Stimulated activated CD8-positive, alpha-beta memory T cell treated with anti-CD3 and anti-CD28 coated beads, Interleukin-4, amount 100 ng/mL, for 4 hours (primary cell): ENCODE measurements at places on chromosomes 4 and X.

GRCh38 chrX:129493643-129494042 is 29.6 kb downstream of the SMARCA1 start:
- no peak for DNase-seq

DNA sequence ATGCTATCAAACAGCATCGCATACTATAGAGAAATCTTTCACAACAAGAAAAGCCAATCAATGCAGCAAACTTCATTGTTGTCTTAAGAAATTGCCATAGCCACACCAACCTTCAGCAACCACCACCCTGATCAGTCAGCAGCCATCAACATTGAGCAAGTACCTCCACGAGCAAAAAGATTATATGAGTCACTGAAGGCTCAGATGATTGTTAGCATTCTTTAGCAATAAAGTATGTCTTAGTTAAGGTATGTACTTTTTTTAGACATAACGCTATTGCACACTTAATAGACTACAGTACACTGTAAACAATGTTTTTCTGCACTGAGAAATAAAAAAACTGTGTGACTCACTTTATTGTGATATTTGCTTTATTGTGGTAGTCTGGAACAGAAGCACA is 37.8 kb upstream of the FUNDC1 start:
- DNase-seq: no peak

- DNase-seq: no peak
Observed at GRCh38 chr4:154634058-154634457, 21.6 kb upstream of the FGG start.

GRCh38 chrX:26722666-26723428 is 506.9 kb downstream of the MAGEB5 start:
- DNase-seq: no peak

- no peak for DNase-seq
Observed at GRCh38 chr4:57068237-57068981, 41.8 kb downstream of the IGFBP7 start.

- no peak for DNase-seq
Observed at GRCh38 chr4:160510928-160511327, 1408.0 kb downstream of the RAPGEF2 start.

GRCh38 chrX:76279007-76279406 is 106.1 kb downstream of the PBDC1 start:
- DNase-seq: no peak

DNA sequence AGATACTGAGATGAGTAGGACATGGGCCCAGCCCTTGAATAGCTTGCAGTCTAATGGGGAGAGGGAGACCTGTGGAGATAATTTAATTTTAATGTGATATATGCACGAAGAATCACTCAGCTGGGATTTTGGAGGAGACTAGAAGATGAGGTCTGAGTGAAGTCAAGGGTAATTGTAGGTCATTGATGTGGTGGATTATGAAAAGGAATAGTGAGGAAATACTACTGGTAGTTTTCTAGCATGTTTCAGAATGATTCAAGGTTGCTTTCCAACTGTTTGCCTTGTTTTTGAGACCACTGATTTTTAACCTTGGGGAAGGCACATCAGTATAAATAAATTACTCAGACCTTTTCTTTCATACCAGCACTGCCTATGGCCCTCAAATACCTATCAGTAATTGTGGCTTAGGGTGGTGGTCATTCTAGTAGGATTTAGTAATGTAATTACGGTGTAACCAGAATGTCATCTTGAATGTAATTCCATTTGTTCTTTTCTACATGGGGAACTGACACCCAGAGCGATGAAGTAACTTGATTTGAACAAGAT is 25.6 kb downstream of the PTTG2 start:
- DNase-seq: no peak

DNA sequence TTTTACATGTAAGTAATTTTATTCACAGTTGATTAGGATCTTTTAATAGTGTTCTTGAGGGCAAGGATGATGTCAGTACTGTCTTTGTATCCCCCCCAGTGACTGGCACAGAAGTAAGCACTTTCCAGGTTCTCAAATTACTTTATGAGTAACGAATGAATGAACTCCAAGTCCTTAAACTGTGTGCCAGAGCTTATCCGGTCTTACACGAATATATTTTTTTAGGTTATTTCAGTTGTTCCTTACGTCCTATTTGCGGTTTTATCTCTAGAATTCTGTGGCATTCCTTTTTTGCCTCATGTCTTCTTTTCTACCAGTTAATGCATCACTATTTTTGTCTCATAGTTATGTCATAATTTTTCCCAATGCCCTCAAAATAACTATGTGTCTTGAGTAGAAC is 106.9 kb upstream of the MID1IP1 start:
- no peak for DNase-seq

DNA sequence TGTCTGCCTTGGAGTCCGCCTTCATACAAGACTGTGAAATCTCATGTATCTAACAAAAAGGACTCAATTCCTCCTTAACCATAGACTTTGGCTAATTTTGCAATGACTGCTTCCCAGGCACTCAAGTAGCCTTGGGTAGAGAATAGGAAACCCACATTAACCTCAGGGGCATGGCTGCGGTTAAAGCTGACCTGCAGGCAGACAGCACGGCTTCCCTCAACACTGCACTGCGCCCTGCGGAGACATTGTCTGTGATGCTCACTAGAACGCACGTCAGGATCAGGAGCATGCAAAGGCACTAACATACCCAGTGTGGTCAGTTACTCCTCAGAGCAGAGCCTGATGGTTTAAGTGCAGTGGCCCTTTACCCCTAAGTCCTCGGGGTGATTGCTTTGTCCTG is 10.3 kb upstream of the GPR143 start:
- DNase-seq: no peak

DNA sequence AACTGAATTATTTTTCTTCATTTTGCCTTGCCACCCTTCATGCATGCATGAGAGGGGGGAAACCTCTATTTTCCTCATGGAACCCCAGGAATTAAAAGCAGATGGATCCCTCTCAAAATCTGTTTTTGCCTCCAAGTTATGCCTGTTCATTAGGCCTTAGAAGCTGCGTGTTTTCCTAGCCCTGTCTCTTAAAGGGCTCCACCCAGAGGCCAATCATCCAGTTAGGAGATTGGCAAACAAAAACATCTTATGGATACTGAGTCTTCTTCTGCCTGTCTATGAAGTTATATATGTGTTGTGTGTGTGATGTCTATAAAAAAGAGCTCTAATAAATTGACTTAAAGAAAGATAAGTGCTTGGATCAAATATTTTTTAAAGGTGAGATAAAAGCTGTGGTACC is 142.9 kb downstream of the ANAPC10 start:
- no peak for DNase-seq

DNA sequence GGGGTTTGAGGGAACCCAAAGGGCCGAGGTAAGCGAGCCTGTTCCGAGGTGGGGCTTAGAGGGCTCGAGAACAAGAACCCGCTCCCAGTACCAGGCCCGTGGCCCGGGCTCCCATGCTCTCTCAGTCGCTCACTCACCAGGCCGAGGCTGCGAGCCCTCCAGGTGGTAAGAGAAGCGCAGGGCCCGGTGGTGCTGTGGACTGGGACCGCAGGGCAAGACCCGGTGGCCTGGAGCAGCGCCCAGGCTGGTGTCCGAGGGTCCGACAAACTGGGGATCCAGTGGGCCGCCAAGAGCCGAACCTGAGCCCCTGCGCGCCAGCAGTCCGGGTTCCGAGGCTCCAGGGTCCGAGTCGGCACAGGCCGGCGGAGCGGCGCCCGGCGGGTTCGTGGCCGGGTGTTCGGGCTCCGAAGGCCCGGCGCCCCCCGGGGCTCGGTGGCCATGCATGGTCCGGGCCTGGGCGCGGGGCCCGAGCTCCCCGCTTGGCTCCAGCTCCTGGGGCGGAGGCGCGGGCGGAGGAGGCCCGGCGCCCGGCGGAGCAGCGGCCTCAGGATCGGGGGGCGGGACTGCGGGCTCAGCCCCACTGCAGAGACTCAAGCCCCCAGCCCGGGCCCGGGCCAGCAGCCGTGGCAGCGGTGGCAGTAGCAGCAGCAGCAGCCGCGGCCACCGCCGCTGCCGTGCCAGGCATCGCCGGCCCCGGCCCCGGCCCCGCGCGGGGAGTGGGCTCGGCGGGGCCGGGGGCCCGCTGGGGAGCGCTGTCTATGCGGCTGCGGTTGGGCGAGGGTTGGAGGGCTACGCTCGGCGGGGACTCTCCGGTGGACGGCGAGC is 833 bp downstream of the FGD1 start:
- no peak for DNase-seq

DNA sequence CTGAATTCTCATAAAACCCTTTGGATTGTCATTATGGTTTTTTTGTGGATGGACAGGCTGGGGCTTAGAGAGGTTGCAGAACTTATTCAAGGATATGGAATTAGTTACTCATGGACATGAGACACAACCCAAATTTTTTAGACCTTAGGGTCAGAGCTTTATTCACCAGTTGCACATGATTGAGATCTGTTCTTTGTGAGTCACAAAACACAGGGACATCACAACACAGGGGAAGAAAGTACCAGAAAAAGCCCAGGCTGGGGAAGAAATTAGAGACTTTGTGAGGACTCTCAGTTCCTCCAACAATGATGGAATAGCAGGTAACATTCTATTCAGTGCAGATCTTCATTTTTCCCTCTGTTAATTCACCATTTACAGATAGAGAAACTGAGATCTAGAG is 602.4 kb upstream of the CPEB2 start:
- no peak for DNase-seq

- DNase-seq: no peak
Observed at GRCh38 chrX:136165406-136165805, 18.1 kb downstream of the FHL1 start.

DNA sequence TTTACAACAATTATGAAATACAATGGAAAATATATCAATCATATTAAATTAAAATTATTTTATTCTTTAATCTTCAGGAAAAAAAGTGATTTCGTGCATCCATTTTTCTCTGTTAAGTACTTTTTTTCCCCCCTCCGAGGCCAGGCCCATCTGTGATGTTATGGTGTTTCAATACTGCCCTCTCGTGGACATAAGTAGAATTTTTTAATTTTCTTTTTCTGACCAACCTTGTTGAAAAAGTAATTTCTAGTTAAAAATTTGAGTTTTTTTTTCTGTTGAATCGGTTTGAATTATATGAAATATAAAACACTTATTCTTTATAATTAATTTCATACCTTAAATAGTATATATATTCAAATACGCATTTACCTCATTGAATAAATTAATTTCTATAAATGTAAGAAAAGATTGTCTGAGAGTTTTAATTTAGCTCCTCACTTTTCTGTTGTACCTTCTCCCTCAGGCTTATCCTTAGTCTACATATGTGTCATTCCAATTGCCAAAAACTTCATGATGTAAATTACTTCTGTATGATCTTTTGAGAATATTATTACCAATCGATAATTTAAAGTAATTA is 175.8 kb upstream of the TECRL start:
- DNase-seq: no peak
